ENCODE measurements at places on chromosomes 12 and 14.

GRCh38 chr12:109605016-109605415 is 31.4 kb downstream of the MVK start:
- peak; percentile 53 for DNase-seq

GRCh38 chr12:3000548-3001275 is 41.5 kb downstream of the TEAD4 start:
- DNase-seq: no peak

DNA sequence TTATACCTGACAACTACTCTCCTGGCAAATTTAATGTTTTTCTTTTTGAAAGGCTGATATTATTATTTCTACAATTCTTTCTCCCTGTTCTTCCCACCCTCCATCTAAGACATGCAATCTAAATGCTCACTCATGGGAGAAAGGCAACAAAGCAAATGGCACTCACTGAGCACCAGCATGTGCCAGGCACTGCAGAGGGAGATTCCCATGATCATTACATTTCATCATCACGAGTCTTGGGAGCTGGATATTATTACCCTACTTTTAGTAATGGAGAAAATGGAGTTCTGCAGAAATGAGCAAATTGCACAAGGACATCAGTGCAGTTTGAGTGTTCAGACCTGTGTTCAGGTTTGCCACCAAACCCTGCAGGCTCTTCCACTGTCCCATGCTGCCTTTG is 27.9 kb downstream of the PPM1H start:
- DNase-seq: no peak

DNA sequence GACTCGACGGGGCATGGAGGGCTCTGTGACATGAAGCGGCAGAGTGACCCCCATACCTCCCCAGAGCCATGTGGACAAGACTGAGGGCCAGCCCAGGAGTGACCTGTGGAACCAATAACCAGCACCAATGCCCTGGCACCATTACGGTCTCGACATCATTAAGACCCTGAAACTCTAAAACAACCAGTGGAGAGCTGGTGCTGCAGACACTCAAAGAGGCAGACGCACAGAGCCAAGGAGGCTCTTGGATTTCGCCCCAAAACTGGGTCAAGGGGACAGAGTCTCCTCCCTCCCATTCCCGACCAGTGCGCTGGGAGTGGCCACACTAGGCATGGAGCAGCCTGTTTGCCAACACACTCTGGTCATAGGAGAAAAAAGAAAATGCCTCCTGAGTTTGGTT is 41.6 kb upstream of the VASH1 start:
- DNase-seq: no peak

- DNase-seq: no peak
Measured at GRCh38 chr14:89366864-89367778, 49.9 kb downstream of the FOXN3 start.

DNA sequence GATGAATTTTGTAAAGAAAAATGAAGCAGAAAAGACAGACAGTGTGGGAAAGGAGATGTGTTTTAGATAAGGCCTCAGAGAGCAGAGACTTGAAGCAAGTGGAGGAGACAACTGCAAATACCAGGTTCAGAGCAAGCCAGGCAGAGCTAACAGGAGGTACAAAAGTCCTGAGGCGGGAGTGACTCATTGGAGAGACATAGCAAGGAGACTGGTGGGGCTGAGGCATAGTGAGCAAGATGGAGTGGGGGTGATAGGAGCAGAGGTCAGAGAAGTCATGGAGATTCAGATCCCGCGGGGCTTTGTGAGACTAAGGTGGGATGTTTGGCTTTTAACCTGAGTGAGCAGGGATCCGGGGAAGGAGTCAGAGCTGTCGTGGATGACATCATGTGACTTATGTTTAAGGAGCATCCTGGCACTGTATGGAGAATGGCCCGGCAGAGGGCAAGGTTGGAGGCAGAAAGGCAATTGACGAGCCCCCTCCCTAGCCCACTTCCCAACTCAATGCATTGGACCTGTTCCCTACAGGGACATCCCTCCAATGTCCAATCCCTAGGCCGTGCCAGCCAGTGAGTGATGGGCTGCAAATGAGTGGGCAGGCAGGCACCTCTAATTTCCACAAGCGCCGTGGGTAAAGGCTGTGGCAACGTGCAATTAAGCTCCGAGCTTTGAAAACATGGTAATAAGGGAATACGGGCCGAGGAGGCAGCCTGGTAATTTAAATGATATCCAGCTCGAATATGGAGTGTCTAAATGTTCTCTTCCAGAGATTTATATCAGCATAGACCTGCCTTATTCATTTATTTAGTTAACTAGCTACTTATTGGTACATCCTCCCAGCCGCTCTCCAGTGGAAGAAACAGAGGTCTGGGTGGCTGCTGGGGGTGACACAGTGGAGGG is 206.8 kb upstream of the LHX5 start:
- no peak for DNase-seq

GRCh38 chr14:46369391-46369790 is 282.2 kb downstream of the RPL10L start:
- no peak for DNase-seq

DNA sequence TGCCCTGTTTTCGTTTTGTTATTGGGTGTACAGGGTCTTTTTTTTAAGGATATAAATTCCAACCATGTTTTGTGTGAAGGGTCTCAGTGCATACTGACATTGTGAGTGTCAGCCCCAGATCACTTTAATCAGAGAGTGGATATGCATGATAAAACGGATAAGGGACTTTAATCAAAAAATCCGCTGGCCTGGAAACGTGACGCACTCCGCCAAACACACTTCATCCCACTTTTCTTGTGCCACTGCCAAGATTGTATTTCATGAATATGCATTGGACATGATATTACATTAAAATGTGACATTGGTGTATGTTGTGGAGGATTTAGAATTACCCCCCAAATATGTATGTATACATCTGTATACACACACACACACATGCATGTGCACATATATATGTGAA is 273.1 kb downstream of the VRK1 start:
- DNase-seq: no peak

DNA sequence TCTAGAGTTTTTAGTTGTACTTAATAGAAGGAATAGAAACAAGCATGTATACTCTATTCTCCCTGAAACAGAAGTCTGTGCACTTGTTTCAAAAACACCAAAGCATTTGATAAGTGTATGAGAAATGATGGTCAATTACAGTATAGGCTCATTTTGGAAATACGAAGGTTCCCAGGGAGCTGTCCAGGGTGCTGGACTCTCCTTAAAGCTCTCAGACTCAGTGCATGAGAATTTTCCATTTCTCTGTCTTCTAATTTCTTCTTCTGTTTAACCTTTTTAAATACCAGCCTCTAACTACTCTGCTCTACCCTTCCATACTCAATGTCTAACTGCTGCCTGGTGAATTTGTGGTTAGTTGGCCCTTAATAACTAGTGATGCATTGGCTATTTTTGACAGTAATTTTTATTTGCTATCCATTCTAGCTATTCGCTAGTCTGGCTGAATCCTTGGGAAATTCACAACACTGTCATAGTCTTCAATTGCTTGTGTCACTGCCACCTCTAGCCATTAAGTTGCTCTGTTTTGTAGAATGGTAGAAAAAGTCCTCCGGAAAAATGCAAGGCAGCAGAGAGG is 229.2 kb downstream of the NRXN3 start:
- no peak for DNase-seq

GRCh38 chr12:3220382-3221321 is 143.5 kb downstream of the TSPAN9 start:
- DNase-seq: no peak

DNA sequence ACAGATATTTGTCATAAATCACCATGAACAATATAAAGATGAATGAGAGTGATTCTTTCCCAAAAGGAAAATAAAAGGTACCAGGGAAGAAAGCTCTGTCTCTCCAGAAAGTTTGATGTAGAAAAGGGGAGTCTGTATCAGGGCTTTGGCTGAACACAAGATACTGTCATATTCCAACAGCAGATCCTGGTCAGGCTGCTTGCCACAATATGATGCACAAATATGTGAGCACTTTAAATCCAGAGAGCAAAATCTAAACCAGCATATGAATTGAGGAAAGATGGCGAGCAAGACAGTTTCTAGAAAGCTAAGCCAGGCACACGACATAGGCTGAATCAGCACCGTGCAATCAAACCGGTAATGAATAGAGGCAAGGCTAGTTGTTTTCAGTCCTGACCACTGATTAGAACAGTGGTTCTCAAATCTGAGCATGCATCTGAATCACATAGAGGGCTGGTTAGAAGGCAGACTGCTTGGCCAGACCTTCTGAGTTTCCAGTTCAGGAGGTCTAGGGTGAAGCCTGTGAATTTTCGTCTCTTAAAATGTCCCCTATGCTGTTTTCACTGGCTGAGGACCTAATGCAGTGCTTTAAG is 60.7 kb downstream of the PLCZ1 start:
- no peak for DNase-seq

DNA sequence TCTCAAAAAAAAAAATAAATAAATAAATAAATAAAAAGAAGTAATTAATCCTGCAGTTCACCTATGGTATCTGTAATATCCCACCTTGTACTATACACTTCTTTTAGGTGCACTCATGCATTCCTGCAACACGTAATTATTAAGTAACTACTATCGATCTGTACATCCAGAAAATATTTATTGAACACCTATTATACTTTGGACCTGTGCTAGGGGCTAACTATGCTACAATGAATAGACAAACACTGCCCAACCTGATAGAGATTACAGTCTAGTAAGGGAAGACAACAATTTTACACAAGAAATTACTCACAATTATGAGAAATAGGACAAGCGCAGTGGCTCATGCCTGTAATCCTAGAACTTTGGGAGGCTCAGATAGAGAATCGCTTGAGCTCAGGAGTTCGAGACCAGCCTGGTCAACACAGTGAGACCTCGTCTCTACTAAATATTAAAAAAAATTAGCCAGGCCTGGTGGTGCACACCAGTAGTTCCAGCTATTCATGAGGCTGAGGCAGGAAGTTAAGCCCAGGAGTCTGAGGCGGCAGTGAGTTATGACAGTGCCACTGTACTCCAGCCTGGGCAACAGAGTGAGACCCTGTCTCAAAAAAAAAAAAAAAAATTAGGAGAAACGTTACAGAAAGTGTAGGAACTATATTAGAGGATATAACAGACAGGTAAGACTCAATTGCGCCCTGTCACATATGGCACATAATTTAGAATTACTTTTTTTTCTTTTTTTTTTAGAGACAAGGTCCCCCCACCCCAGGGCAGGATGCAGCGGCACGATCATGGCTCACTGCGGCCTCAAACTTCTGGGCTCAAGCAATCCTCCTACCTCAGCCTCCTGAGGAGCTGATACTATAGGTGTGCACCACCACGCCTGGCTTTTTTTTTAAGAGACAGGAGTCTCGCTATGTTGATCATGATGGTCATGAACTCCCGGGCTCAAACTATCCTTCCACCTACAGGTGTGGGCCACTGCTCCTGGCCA is 1.2 kb downstream of the NRDE2 start:
- DNase-seq: no peak

GRCh38 chr12:92107094-92107493 is 38.6 kb downstream of the BTG1 start:
- no peak for DNase-seq

DNA sequence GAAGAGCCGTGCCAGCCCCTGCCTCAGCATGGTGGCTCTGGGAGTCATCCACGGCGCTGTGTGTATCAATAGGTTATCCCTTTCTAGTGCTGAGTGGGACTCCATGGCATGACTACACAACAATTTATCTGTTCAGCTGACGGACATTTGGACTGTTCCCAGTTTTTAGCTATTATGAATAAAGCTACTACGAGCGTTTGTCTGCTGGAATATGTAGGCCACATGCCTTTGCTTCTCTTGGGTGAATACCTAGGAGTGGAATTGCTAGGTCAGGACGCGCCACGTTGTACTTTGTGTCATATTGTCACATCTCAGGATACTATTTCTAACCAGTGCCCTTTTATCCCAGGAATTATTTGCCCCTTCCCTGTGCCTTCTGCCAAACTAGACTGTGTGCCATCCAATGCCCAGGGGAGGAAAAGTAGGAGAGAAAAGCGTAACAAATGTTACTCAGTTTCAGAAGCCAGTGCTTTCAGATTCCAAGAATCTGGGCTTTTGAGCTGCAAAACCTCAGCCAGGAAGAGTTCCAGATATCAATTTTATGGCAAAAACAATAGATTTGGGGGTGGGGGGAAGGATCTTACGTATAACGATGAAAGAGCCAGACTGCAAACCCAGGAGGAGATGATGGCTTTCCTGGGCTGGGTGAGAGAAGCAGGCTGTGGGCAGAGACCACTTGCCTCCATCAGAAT is 62.5 kb upstream of the NCOR2 start:
- DNase-seq: no peak

GRCh38 chr14:20682435-20683124 is 1.8 kb upstream of the RNASE4 start:
- DNase-seq: peak; percentile 89
